NCI-H2081 treated with DMSO at 0.1 percent for 48 hours (cell line): ENCODE measurements at places on chromosomes 1 and 21.

GRCh38 chr1:114564141-114564540 lies 17.3 kb downstream of the BCAS2 start:
- DNase-seq, result no peak

GRCh38 chr1:199545780-199546179 lies 481.7 kb upstream of the NR5A2 start:
- no peak for DNase-seq

GRCh38 chr1:35451125-35451528 lies 106.1 kb downstream of the KIAA0319L start:
- no peak for DNase-seq

GRCh38 chr21:32138658-32139057 lies 140.2 kb downstream of the MIS18A start:
- no peak for DNase-seq

- DNase-seq, result peak; percentile 11
Observed at GRCh38 chr21:35940074-35940927, 120.0 kb downstream of the SETD4 start.

DNA sequence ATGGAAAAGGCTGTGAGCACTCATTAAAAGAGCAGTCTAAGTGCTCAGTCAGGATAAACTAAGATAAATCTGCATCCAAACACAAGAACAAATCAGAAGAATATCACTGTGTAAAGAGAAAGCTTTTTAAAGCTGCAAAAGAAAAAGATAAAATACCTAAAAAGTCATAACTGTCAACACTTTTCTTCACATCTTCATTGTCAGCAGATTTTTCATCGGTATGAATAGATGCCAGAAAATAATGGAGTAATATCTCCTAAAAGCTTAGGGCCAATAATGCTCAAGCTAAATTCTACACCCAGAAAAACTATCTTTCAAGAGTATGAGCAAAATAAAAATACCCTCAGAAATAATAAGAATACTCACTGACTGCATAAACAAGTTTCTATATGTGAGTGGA lies 54.0 kb upstream of the PALMD start:
- no peak for DNase-seq

- no peak for DNase-seq
Observed at GRCh38 chr1:18644446-18644845, 13.8 kb downstream of the PAX7 start.

DNA sequence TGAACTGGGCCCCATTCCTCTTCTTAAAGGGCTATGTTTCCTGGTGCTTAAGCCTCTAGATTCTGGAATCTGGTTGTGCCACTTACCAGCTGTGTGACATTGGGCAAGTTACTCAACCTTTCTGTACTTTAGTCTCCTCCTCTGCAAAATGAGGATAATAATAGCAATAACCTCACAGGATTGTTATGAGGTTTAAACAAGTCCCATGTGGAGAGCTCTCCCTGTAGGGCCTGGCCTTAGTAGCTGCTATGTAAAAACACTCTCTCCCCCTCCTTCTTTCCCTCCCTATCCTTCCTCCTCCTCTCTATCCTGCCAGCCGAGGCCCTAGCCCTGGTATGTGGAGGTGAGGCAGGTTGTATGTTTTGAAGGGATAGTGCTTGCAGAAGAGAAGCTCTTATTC lies 8.2 kb upstream of the PEAR1 start:
- DNase-seq, result no peak
